ENCODE measurements at places on chromosomes 2 and 18.

DNA sequence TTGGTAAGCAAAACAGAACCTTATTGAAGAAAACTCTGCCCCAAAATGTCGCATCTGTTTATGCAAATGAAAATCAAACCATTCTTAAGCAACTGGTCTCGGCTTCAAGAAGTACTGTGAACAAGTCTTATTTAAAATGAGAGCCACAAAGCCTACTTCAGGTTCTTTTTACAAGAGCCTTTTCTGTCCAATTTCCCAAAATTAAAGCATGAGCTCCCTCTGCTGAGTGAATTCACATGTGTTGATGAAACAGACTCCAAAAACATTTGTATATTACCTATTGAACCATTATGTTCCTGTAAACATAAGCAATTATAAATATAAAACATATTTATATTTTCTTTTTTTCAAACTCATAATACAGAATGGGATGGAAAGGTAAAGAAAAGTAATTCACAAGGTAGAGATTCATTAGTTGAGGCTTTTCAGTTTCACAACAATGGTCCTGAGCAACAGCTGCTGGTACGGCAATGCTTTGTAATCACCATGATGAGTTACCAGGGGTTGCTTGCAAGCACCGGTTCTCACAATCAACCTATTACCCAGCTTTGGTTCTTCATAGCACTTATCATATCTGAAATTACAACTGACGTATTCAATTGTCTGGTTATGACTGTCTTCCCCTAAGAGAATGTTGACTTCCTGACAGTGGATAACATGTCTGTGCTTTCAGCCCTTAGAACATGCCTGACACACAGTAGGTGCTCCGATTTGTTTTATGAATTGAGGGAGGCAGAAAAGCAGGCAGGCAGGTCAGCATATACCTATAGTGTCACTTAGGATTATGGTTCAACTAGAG is 108.4 kb upstream of the BZW1 start:
- DNase-seq = peak; percentile 80

DNA sequence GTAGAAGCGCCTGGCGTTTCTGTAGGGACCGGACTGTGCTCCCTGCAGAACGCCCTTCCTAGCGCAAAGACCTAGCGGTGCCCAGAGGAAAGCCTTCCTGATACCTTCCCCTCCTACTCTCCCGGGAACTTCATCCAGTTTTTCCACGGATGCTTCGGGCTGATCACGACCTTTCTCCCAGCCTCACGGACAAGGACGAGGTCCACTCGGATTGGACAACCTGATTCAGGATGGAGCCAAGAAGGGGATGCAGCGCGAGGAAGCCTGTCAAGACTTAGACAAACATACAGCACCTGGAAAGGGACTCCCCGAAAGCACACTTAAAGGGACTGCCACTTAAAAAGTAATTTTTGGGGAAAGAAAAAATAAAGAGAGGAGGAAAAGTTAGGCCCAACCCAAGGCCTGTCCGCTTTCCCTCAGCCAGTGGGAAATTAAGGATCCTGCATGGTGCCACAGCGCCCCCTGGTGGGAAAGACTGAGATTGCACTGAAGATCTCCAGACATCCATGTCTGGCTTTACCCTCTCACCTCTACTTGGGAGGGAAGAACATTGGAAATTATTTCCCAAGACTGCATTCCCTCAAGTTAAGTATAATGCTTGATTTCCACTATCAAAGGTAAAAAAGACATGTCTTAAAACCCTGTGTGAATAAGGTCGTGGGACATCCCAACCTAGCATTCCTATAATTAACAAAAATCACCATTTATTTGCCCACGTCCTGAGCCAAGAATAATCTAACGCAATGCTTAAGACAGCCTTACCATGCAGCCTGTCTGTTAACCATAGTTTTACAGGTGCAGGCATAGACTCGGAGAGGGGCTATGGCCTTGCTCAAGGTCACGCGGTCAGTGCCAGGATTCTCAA is 13.4 kb upstream of the COPS8 start:
- peak; percentile 75 for DNase-seq

- DNase-seq = no peak
These were observed 38.1 kb upstream of the RTN4 start for GRCh38 chr2:55088400-55088799.

- no peak for DNase-seq
These were observed 88.9 kb downstream of the MYL12B start for GRCh38 chr18:3350566-3351527.

DNA sequence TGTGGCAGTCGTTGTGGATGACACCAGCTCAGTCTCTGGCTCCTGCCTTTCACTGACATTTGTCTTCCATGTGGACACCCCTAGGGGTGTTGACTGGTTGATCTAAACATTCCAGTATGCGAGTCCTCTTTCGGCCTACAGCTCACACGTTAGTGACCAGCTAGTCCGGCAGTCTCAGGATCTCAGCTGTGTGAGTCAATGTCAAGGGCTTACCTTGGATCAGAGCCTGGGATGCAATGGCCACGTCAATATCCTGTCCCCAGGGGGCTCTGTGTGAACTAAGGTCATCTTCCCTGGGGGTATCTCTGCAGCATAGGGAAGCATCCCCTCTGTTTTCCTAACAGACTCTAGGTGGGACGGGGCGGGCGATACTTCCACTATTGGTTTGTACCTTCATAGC is 35.1 kb upstream of the YWHAQ start:
- no peak for DNase-seq

- DNase-seq = no peak
These were observed 526 bp downstream of the COX7A2L start for GRCh38 chr2:42360493-42360889.

DNA sequence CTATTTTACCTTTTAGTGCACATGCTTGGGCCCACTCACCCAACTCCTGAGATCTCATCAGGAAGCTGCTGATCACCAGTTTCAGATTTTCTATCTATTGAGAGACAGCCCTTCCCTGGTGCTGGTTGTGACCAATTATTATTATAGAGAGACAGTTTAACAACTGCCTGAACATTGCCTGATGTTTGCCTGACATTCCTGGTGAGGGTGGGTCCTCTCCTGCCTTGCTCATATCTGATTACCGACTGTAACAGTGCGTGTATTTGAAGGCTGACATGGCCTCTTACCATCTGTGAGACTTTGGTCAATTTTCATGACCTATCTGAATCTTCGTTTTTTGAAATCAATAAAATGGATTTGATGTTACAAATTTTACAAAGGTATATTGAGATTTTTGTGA is 39.0 kb downstream of the FAM171B start:
- no peak for DNase-seq

DNA sequence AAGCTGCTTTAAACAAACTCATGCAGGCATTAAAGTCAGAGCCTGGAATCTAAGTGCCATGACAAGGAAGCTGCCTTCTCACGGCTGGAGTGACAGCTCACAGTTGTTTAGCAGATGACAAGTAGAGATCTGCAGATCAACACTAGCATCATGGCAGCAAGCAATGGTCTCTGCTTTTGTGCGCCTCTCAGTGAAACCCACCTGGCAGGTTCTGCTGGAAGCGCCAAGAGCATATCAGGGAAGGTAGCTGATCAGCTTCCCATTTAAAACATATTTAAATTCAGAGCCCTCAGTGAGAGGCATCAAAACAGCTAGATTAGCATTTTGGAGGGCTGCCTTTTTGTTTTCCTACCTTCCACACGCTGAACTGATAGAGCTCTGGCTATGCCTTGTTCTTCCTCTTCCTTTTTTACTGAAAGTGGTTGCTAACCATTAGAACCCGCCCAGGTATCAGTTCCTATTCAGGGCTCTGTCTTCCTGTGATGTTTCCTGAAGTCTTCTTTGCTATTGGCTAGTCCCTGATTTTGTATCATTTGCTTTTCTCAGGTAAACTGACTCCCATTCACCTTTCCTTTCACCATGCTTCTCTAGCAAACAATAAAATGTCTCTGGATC is 70.8 kb downstream of the TMEM200C start:
- no peak for DNase-seq

- no peak for DNase-seq
These were observed 93.5 kb upstream of the MAPRE2 start for GRCh38 chr18:34947711-34948125.

DNA sequence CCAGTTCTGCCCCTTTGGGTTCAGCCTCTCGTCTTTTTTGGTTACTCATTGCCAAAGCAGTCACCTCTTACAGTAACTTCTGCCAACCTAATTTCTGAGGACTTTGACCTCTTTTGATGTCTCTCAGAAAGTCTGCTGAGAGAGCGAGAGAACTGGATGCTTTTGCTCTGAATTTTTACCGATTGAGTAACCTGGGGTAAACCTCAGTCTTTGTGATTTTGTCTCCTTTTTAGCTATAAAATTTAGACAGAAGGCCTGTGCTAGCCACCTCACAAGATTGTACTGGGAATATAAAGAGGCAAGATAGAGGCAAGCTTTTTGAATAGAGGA is 34.8 kb upstream of the IL1R1 start:
- DNase-seq = no peak

- no peak for DNase-seq
These were observed 202.1 kb downstream of the SH3RF3 start for GRCh38 chr2:109331081-109331480.

- peak; percentile 67 for DNase-seq
These were observed 12.7 kb upstream of the FHOD3 start for GRCh38 chr18:36284671-36285295.

GRCh38 chr2:236889791-236890704 is 195.6 kb upstream of the COPS8 start:
- DNase-seq = no peak

DNA sequence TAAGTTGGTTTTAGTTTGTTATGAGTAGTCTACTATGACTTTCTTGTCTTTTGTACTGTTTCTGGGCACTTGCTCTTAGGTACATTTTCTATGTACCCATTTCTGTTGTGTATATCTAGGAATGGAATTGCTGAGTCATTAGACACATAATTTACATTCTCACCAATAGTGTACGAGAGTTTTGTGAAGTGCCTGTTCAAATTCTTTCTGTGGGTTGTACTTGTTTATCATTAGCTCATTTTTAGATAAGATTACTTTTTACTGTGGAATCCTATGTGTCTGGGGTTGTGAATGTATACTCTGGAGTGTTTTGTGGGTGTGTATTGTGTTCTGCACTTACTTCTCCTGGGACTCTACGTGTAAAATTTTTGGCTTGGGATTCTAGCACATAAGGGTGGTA is 36.6 kb upstream of the CD28 start:
- no peak for DNase-seq

- DNase-seq = no peak
These were observed at the start of gene OR6B2 for GRCh38 chr2:240030379-240031094. Gene OR6B2 (minus strand): TSS chr2:240030429. CDS start chr2:240030429, 0 bp downstream.

DNA sequence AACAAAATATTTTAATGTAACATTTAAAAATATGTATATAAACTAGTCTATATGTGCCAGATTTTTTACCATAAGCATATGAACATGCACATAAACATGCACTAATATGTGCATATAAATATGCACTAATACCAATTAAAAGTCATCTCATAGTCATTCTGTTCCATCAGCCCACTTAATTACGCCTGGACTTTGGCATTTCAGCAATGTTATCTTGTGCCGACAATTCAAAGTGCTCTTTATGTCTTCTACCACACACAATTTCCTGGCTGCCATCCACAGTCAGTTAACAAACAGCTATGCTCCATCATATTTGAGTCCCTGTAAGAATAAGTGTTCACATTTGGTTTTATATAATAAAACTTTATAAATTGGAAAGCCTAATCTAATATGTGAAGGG is 92.6 kb upstream of the TSPYL6 start:
- DNase-seq = no peak

DNA sequence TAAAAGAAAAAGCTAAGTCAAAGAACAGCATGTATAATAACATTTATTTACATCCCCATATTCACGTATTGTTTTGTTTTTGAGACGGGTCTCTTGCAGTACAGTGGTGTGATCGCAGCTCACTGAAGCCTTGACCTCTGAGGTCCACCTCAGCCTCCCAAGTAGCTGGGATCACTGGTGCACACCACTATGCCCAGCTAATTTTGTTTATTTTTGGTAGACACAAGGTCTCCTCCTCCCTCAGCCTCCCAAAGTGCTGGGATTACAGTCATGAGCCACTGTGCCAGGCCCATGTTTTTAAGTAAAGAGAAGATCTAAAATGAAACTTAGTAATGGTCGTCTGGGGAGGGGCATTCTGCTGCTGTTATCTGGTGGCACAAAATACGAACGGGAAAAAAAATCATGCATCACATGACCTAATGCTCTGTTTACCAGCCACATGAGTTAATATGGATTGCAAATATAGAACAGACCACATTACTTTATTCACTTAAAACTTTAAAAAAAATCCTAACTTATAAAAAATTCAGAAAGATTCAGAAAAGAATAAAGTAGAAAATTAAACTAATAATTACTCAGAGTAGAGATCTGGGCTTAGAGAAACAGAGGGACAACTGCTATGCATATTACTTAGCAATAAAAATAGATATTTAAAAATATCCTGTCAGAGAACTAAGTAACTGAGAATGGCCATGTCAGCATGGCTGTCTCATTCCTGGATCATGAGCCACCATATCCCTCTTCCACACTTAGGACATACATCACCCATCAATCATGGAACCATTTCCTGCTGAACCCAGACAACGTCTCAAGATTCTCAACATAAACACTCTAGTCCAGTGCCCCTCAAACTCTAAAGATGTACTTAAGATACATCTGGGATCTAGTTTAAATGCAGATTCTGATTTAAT is 7.3 kb downstream of the MMADHC start:
- DNase-seq = no peak

GRCh38 chr2:111100087-111100764 is 20.5 kb upstream of the BCL2L11 start:
- DNase-seq = no peak

GRCh38 chr2:71528131-71528591 is 74.8 kb downstream of the DYSF start:
- DNase-seq = no peak

DNA sequence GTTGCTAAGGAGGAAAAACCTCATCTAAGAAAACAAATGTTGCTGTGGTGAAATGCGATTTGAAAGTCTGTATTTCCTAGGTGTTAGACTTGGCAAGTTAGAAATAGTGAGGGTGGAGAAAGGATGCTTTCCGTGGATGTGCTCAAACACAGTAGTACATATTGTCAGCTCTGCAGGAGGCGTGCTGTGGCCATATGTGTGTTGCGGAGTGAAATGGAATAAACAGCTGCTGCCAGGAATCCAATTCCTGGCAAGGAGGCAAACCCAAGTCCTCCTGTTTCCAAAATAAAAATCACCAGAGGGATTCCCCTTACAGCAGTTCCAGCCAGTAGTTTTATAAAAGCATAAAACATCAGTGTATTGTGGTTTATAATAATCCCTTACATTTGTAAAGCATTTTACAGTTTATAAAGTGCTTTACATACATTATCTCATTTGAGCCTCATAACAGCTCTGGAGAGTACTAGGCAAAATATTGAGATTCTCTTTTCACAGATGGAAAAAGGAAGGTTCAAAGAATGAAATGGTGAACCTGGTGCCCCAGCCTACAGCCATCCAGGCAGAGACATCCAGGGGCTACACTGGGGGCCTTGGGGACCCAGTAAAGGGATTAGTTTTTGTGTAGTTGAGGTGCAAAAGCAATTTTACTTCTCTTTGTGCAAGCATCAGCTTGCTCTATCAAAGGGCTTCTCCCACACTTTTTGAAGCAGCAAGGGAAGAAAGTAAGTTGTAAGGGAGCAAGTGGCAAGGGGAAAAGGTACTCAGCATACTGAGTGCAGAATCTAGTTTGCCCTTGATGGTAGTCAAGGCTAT is 206.0 kb downstream of the AGPS start:
- no peak for DNase-seq

All from suppressor macrophage treated with lipopolysaccharide for 4 hours (primary cell).